Keratinocyte (primary cell): ENCODE measurements at places on chromosomes 5 and 9.

DNA sequence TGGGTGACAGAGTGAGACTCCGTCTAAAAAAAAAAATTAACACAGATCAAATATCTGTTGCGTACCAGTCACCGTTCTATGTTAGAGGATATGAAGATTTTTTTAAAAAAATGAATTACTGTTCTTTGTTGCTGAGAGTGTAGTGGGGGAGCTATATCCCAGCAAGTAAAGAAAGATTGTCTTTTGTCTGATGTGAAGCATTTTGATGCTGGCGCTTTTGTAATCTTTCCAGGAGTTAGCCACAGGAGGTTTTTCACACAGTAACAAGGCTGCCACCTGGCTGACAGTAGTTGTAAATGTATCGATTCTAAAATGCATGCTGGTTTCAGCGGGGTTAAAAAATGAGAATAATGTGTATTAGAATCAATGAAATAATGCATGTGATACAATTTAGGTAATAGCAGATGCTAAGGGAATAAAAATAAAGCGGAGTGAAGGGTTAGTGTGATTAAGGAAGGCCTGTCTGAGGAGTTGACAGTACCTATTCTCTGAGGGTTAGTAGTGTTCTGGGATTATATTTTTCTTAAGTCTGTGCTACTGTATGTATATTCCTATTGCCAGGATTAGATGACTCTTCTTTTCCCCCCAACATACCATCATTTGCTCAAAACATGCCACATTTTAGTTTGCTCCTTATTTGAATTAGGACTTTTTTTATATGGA lies 3.4 kb downstream of the LMNB1 start:
- DNase-seq, result no peak

GRCh38 chr5:127505905-127506304 lies 11.5 kb upstream of the PRRC1 start:
- DNase-seq, result no peak

DNA sequence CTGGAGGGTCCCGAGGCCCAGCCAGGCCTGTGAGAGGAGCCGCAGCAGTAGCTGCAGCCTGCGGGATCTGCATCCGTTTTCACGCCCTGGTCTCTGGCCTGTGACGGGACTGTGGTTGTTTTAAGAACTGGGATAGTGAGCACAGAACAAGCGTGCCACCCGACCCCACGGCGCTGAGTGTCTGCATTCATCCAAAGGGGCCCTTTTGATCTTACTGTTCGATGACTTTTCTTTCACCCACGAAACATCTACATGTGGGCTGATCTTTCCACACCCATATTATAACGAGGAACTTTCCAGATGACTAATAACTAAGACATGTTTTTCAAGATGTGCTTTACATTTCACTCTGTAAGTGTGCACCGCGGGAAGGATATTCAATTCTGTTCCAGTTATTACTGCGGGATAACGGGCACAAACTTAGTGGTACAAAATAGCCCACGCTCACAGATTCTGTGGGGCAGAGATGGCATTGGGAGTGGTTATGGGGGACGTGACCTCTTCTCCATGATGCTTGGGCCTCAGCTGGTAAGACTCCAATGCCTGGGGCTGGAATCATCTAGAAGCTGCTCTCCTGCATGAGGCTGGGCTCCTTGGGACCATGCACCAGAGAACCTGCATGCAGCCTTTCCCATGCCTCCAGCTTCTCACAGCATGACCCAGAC lies 165.0 kb downstream of the SYK start:
- DNase-seq, result no peak

GRCh38 chr5:163916861-163917260 lies 411.4 kb downstream of the MAT2B start:
- no peak for DNase-seq

DNA sequence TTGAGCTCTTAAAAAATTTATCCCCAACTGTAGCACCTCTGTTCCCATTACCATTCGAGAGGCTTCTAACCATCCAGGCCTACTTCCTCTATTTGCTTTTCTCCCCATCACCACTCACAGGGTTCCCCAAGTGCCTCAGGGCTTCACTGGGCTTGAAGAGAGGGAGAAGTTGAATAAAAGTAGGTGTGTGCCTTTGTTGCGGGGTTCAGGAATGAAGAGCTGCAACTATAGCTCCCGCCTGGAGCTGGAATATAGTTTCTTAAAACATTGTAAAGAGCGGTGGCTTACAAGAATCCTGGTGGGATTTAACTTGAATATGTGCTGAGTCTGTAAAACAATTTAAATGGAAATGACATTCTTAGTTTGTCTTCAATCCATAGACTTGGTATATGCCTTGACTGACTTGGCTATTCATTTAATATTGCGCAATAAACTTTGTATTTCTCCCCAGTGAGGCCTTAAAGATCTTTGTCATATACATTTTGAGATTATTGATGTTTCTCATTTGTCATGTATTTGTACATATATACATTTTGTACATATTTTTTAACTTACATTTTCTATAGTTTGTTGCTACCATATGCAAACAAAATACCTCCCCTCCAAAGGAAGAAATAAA lies 7.2 kb downstream of the ENTREP1 start:
- no peak for DNase-seq

DNA sequence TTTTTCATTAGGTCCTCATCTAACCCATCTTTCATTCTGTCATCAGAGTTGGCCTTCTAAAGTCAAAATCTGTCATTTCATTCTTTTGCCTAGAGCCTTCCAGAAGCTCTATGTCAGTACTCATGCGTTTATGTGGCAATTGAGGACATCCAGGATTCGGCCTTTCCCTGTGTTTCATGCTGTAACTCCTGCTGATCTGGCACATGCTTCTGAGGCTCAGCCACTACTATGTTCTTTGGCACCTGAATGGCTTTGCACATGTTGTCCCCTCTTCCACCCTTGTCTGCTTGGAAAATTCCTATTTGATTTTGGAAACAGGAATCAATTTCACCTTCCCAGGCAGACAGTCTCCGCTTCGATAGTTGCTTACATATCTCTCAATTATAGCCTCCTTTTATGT lies 84.9 kb downstream of the GDNF start:
- DNase-seq, result no peak

DNA sequence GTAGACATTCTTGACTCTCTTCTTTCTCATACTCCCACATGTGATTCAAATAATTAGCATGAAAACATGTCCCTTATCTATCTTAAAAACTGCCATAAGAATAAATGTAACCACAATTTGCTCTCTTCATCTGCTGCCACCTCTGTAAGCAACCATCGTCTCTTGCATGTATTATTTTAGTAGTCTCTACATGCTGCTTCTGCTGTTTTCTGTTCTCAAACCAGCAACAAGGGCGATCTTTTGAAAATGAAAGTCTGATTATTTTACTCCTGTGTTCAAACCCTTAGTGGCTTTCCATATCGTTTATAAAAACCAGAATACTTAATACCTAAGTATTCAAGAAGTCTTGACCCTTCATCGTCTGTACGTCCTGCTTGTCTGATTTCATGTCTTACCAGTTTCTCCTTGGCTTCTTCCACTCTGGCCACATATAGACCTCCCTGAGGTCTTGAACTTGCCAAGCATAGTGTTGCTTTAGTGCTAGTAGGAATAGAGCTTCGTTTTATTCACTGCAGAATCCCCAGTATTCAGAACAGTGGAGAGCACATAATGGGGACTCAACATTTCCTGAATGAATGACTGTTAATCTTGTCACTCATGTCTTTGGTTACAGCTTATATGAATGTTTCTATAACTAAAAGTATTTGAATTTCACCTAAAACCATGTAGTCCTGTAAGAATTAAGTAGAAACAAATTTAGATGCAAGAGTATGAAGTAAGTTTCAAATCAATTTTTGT lies 10.6 kb downstream of the CDC42SE2 start:
- DNase-seq, result no peak

GRCh38 chr9:99199938-99200539 lies 21.7 kb downstream of the ALG2 start:
- no peak for DNase-seq

GRCh38 chr5:39518516-39518915 lies 93.7 kb upstream of the DAB2 start:
- DNase-seq, result no peak

DNA sequence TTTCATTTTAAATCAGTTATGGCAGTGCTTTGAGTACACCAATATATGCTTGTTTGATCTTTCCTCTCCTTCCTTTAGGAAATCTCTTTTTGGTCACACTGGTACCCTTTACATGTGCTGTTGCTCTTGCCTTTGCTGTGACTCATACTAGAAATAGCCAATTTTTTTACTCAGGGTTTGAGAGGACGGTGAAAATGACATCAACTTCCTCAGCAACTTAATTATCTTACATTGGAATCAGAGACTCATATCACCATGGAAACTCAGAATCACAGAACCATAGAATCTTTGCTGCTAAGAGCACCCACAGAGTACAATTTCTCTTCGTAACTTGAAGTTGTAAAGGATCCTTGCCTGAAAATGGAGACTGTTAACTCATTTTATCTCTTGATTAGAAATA lies 13.8 kb upstream of the ZNF300 start:
- DNase-seq, result no peak

- no peak for DNase-seq
These were observed 633.1 kb downstream of the IRX1 start for GRCh38 chr5:4228708-4229107.

DNA sequence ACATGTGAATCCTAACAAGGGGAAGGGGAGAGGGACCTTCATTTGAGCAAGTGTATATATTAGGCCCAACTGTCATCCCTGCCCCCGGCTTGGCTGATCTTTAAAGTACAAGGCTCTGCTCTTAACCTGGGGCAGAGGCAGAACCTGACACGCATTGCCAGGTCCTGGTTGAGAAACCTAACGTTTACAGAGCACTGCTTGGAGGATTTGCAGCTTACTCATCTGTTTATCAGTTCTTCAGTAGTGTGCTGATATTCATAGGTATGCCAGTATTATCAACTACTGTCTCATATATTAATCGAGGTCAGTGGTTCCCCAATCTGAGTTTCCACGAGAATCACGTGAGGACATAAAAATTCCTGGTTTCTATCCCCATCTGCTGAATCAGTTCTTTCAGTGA lies 50.4 kb downstream of the ACO1 start:
- DNase-seq, result no peak

- DNase-seq, result no peak
These were observed 34.7 kb downstream of the LPCAT1 start for GRCh38 chr5:1488882-1489680.

- DNase-seq, result no peak
These were observed 325.4 kb downstream of the TMEM38B start for GRCh38 chr9:106019702-106020101.

DNA sequence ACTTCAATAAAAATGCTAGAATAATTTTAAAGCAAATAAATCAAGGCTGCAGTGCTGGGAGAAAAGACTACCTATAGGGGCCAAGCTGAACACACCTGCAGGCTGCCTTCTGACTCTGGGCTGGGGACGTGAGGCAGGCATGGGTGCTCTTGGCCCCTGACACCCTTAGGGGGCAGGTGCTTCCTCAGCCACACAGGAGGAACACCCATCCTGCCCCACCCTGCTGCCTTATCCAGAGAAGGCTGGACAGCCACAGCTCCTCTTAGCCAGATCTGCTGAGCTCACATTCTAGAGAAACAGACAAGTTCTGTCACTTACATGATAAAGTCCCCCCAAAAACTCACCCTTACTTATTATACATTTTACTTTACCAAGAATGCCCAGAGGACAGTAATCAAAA lies 6.6 kb upstream of the LMX1B start:
- no peak for DNase-seq
